Stomach (tissue), 19 donors: ENCODE measurements at places on chromosomes 3 and 15. TPM values are rescaled to one million over a fixed set of nuclear protein-coding genes. Genes with fewer than 3 reads are reported as not detected.

The OXTR gene
- not detected for total RNA-seq

The FAM174B gene
- 31.8 TPM for total RNA-seq

The TGFBR2 gene
- total RNA-seq = 73.5 TPM

The GOLGA8T gene
- not detected for total RNA-seq

The SPINT1 gene
- 394 TPM for total RNA-seq

The FOXL2 gene
- total RNA-seq = not detected

The A4GNT gene
- total RNA-seq = 18.9 TPM

The TMC3 gene
- not detected for total RNA-seq

The RAB6B gene
- total RNA-seq = 0.58 TPM

The WDR49 gene
- total RNA-seq = 2.2 TPM

The VIPR1 gene
- total RNA-seq = 18.3 TPM

The CSPG4 gene
- total RNA-seq = 28.1 TPM

The LRRC34 gene
- not detected for total RNA-seq

The PTH1R gene
- 2.9 TPM for total RNA-seq

The GOLGA8J gene
- not detected for total RNA-seq

The MNS1 gene
- not detected for total RNA-seq

The CCR3 gene
- total RNA-seq = 7.1 TPM

The INSYN1 gene
- total RNA-seq = 0.14 TPM

The WNT7A gene
- total RNA-seq = not detected
